ENCODE measurements at places on chromosomes 12 and 14.
A peak's percentile ranks its signal among the peaks of the same experiment; 100 is the strongest.

DNA sequence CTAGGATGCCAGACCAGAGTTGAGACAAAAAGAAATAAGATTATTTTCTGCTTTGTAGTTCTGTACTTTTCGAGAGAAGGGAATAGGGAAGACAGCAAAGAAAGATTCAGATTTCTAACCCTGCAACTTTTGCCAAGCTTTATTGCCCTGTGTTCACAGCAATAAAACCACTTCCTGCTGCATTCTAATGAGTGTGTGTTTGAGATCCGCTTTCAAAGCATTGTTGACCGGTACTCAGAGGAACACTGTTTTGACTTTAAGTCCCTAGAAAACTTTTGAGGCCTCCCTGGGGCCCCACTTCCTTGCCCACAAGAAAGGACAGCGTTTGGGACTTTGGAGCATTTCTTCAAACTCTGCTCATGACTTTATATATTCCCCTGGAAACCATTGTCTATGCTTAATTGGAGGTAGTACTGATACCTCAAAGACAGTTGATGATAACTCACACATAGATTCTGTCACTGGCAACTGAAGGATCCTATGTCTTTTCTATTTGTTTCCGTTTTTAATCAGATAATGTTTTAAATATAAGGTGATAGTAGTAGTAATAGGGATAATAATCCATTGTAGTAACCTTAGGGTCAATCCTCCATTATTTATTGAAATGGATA lies 1.3 kb downstream of the RNASE6 start:
- no peak for DNase-seq

DNA sequence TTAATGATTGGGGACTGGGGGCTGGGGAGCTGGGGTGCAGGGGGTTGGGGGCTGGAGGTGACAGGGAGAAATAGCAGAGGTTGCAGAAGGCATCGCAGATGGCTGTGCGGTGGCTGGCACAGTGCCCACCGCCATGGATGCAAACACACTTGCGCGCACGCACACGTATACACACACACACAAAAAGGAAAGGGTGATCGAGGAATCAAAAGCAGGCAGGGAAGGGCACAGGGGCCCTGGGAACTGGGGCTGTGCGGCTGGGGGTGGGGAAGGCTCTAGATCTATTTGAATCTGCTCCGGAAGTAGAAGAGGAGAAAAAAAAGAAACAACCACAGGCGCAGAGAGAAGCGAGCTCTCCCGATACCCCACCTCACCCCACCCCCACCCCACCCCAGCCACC lies 39.4 kb downstream of the ZFHX2 start:
- peak; percentile 23 for DNase-seq

GRCh38 chr12:66768293-66768692 lies 89.4 kb upstream of the GRIP1 start:
- DNase-seq, result peak; percentile 15

GRCh38 chr12:22899184-22899583 lies 274.2 kb downstream of the ETNK1 start:
- DNase-seq, result no peak

DNA sequence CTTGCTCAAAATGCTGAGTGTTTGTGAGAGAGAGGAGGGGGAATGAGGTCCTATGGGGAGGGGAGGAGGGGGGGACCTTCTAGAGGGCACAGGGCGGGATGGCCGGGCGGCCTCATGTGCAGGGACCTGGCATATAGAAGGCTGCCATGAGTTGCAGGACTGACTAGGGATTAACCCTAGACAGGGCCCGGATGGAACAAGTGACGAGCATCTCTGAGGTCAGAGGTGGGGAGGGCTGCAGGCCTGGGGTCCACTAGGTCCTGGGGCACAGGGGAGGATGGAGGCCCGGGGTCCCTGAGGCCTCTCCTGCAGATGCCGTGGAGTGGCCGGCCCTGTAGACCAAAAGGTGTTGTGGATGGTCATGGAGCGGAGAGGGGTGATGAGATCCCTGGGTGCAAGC lies 104.0 kb upstream of the EIF5 start:
- DNase-seq, result no peak

DNA sequence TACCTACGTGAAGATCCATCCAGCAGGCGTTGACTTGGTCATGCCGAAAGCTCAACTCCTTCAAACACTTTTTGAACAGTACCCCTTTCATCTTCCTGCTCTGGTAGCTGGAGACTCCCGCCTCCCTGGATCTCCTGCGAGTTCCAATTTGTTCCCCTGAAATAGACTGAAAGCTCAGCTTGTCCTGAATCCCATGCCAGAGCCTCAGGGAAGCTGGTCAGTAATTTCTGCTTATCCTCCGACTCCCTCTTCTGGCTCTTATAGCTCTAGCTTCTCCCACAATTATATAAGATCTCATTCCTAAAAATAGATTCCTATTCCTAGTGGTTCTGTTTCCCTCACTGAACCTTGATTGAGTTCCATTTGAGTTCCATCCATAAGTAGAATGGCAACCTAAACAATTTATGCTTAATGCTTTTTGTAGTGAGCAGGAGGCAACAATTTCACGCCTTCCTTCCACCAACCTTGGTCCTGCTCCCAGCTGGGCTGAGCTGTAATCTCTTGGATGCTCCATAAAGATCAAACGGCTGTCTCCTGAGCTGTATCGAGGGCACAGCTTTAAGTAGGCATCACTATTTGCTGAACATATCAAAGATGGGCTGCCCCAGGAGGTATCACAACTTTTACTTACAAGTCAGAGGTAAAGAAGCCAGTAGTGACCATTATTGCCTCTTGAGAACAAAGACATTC lies 8.0 kb upstream of the TMEM132C start:
- DNase-seq, result no peak

- DNase-seq, result peak; percentile 72
These were observed 10.0 kb upstream of the KRT86 start for GRCh38 chr12:52264435-52264825.

DNA sequence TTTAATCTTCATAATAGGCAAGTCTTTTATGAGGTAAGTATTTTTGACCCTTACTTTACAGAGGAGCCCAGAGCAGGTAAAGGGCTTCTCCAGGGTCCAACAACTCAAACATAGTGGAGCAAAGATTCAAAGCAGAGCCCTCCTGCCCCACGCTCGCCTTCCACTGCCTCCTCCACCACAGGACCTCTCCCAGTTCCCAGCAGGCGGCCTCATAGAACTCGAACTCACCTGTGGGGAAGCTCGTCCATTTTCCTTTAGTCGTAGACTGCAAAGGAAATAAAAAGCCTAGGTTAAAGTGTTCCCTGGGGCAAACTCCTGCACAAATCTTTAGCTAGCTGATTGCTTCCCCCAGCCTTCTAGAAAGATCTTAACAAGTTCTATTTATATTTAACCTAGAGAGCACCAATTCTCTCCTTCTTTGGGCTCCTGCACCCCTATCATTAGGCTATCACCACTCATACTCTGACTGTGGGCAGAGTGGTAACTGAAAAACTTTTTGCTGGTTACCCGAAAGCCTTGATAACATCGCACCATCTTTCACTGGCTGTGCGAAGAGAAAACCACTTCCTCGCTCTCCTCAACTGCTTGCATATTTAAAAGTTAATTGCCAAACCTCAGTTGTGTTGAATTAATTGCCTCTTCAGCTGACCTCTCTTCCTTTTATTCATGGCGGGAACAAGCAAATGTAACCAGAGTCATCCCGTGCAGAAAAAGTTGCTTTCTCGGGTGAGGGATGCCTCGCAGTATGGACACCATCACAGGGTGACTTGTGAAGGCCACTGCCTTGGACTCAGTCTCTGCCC lies 299.6 kb downstream of the DPF3 start:
- no peak for DNase-seq

DNA sequence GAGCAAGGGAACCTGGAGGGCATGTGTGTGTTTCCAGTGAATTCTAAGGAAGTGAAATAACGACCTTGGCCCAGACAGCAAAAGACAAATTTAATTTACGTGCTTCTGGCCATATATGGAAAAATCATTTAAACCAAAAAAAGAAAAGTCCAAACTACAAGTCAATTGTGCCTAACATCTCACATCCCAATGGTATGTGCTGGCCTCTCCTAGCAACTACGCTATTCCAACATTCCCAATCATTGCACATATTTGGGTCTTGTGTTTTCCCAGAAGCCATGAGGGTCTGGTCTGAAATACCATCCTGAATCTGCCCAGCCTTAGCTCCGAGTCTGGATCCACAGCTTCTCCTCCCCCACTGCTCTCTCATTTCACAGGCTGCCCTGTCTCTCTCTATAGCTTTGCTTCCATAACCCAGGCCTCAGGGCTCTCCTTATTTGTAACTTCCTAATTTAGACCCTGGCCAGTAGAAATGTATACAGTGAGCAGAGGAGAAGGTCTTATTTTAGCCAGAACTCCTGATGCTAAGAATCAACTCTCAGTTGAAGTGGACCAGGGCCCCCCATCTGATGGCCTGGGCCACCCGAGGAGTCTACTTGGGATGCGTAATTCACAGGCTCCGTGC lies 224.6 kb downstream of the ANO2 start:
- DNase-seq, result no peak

DNA sequence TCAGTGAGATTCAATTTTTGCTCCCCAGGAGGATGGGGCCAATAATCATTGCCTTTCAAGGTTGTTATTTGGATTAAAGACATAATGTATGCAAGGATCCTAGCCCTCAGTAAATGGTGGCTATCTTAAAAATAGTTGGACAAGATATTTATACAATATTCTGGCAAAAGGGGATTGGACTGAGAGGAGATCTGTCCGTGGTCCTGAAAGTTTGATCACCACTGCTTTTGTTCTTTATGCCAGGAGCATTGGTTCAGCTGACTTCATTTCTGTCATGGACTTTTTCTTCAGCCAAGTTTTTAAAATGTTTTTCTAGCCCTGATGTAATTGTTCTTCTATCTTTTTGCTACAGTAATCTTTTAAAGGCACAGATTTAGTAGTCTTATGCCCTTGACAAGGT lies 70.2 kb upstream of the TCL1A start:
- peak; percentile 25 for DNase-seq

- DNase-seq, result peak; percentile 64
These were observed 11.3 kb upstream of the ABHD12B start for GRCh38 chr14:50860478-50861086.

GRCh38 chr14:28902930-28903329 lies 136.3 kb downstream of the FOXG1 start:
- no peak for DNase-seq

DNA sequence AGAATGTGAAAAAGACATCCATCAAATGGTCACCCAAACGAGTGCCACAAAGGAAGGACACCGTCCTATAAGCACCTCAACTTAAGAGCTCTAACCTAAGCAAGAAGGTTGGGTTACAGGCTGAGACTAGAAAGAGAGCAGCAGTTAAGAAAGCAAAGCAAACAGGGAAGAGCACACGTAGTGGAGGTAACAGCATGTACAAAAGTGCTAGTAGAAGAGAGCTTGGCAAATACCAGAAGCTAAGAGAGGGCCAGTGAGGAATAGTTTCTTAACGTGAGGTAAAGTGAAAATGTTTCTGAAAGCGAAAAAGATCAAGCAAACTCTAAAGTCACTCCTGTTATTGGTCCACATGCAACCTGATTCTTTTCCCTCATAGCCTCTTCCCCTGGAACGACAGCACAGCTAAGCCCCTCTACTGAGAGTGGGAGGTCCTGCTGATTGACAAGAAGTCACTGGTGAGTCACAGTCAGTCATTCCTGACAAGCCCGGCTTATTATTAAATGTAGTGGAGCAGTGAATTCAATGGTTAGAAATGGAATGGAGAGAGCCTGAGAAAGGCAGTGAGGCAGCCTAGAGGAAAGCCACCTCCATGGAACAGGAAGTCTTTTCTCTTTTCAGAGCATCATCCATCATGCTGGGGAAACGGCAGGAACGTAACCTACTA lies 204.4 kb downstream of the SLC25A21 start:
- no peak for DNase-seq

- no peak for DNase-seq
These were observed 883.7 kb downstream of the GALC start for GRCh38 chr14:87109271-87109670.

DNA sequence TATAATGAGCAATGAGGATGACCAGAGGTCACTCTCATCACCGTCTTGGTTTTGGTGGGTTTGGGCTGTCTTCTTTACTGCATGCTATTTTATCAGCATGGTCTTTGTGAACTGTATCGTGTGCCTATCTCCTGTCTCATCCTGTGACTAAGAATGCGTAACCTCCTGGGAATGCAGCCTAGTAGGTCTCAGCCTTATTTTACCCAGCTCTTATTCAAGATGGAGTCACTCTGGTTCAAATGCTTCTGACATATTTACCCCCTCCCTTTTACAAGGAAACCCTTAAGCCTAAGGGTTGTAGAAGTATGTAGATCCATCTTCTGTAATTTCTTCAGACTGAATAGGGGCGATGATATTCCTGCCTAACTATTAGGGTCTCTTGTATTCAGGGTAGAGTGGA lies 8.4 kb downstream of the IFI27L1 start:
- no peak for DNase-seq

DNA sequence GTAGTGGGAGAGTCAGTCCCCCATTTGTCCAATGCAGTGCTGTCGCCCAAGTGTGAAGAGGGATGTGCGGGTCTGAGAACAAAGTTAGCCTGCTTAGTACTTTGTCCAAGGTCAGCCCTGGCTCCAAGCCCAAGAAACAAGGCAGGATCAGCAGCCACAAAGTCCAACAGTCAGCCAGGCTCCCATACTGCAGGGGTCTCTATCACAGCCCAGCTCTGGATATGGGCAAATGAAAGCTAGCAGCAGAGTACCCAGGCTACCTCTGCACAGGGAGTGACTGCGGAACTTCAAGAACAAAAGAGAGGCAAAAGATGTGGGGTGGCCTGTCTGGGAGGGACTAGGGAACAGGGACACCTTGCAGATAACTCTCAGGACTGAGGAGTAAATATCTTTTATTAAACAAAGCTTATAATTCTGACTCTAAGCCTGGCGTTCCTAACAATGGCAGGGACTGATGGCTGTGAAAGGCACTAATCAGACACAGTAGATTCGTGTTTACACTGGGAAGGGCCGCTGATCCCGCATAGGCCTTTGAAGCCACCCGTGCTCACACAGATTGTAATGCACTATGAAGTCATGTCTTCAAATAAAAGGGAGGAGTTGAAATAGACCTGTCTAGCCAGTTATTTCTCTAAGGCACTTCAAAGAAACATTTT lies 91.0 kb upstream of the EEA1 start:
- DNase-seq, result no peak

GRCh38 chr14:55730592-55731310 lies 150.7 kb downstream of the KTN1 start:
- DNase-seq, result no peak

- no peak for DNase-seq
These were observed 4.2 kb downstream of the IFFO1 start for GRCh38 chr12:6551496-6552139.

GRCh38 chr14:88049266-88049665 lies 44.3 kb downstream of the GPR65 start:
- DNase-seq, result no peak

DNA sequence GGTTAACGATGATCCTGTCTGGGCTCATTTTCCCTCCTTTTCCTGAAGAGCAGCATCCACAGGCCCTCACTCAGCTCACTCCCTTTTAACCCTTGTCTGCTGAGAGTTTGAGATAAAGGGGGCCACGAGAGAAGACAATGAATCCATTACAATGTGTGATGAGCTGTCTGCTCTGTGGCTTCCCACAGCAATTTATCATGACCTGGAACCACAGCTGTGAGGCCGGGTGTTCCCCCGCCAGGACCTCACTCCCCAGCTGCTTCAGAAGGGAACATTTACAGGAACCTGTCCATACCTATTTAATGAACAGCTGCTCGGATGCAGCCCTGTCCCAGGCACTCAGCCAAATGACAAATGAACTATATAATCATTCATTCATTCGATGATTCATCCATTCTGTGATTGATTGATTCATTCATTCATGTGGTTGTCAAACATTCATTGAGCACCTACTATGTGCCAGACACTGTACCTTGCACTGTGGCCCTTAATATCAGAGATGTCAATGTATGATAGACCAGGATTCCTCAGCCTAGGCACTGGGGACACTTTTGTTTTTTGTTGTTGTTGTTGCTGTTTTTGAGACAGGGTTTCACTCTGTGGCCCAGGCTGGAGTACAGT lies 18.5 kb upstream of the P2RX7 start:
- peak; percentile 61 for DNase-seq

All from RPMI8226 (cell line).